ENCODE measurements at places on chromosomes 16 and 17.
A peak's percentile ranks its signal among the peaks of the same experiment; 100 is the strongest.

DNA sequence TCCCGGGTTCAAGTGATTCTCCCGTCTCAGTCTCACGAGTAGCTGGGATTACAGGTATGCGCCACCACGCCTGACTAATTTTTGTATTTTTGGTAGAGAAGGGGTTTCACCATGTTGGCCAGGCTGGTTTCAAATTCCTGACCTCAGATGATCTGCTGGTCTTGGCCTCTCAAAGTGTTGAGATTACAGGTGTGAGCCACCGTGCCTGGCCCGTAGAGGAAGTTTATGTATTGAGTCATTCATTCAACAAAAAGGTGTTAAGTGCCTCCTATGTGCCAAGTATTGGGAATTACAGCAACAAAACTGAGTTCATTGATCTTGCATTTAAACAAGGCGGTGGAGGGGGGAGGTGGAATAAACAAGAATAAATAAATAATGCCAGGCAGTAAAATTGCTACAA is 10.2 kb upstream of the CNOT1 start:
- no peak for DNase-seq

DNA sequence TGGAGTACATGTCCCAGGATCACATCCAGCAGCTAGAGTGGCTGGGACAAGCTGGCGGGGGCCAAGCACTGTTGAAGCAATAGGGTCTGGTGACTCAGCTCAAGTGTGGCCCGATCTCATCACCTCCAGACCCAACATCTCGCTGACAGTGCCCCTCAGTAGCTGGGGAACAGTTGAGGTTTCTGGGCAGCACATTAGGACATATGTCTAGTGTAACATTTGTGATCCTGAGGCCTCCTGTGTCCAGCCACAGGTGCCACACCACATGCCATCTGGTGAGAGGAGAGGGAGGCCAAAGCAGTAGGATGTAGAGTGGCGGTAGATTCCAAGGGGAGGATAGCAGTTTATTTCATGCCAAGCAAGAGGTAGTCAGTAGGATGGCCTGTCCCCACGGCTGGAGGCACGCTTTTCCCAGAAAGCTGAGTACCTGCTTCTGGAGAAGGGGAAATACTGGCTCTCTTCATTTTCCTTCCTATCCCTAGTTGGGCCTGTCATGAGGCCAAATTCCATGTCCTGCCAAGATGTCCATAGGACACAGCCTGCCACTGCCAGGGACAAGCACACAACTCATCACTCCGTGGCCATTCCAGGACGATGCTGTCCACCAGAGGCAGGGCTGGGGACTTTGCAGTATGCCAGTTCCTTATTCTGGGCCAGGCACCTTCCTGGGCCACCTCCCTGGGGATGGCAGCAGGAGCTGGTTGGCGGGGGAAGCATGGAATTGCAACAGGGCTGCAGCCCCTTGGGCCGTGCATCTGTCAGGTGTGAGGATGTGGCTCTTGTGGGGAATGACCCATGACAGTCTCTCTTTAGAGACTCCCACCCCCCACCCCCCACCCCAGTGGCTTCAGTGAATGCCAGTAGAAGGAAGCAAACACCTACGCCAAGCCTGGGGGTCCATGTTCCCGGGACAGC is 24.0 kb downstream of the GGA3 start:
- no peak for DNase-seq

GRCh38 chr17:56593646-56594319 is at the start of gene NOG:
TSS of gene NOG (plus strand) at chr17:56593699. CDS start at chr17:56594224, 525 bp downstream.
- no peak for DNase-seq

GRCh38 chr16:29678691-29679267 is at the start of gene QPRT:
TSS of gene QPRT (plus strand) at chr16:29679180. CDS start at chr16:29679198, 18 bp downstream.
- DNase-seq: peak; percentile 94

DNA sequence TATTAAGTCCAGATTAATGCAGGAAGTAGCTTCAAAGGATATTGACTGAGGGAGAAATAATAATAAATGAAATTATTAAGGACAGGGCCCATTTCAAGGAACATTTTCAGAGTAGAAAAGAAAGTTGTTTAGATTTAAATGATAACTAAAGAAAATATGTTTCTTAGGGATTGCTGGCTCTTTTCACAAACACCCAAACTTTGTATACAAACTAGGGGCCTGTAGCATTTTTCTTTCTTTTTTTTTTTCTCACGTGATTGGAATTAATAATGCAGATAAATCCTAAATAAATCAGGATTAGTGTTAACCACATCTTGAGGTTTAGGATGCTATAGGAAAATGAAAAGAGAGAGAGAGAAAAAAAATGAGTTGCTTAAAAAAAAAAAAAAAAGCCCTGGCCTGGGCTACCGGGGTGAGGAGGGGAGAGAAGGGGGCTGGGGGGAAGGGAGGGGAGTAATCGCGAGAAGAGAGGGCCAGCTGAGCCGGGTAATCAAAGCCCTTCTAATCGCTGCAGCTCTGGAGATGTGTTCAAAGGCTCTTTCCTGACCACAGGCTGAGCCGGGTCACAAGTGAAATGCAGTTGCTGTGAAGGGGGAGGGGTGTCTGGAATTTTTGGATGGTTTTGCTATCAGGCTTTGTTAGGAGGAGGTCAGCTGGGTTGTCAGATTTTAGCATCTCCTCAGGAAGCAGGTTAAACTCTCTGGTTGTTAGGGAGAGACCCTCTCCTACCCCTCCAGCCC is 104.6 kb upstream of the ZFHX3 start:
- peak; percentile 86 for DNase-seq

- peak; percentile 64 for DNase-seq
Observed at GRCh38 chr17:1203111-1203966, 23.6 kb upstream of the ABR start.

DNA sequence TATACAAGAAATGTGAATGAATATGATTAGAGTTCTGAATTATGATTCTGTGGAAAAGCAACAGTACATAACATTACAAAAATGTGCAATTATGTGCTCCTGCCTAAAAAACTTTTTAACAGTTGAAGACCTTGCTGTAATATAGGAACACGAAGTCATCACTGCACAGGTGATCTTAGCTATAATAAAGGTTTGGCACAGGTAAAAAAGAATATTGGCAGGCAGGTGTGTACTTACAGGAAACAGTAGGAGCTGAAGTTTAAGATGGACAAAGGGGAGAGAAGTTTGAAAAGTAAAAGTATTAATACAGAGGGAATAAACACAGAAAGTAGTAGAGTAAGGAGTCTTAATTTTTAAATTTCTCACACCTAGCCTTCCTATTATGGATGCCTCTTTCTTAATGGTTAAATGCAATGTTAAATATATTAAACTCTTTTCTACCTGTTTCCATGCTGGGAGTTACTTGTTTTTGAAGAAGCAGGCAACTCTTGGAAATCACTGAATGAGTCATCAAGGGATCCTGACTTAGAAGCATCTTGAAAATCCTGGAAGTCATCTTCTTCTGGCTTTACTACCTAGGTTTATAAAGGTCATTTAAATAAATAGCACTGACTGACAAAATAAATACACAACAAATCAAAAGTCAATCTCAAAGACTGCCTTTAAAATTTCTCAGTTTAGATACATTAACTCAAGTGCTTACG is 40.7 kb downstream of the SYNRG start:
- DNase-seq: no peak

DNA sequence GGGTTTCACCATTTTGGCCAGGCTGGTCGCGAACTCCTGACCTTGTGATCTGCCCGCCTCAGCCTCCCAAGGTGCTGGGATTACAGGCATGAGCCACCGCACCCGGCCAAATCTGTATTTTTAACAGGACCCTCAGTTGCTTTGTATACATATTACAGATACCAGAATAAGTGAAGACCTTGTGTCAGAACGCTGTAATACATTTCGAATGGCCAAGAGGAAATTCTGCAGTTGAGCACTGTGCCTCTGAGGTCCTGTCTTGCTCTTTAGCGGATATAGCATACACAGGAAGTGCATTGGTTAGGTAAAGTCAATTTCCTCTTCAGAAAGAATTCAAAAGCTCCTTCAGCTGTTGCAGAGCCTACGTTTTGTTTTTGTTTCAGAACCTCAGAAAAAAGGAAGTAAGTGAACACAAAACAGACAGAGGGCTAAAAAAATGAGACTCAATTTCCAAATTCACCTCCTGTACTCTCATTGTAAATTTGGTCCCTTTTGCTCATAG is 15.7 kb downstream of the CRLF3 start:
- DNase-seq: no peak

DNA sequence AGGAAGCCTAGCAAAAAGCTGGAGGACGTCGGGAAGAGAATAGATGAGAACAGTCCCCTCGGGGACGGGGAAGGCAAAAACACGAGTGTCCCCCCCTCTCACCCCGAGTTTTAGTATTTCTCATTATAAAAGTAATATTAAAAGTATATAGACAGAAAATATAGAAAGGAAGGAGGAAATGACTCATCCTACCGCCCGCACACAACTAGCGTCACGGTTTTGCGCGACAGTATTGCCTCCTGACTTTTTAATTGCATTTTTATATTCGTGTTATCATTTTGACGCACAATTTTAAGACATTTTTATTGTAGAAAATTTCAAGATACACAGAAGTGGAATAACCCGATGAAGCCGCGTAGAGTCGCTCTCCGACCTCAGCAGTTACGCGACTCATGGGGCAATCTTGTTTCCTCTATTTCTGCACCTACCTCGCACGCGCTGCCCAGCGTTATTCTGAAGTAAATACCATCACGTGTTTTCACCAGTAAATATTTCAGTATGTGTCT is 652 bp upstream of the SLC25A19 start:
- DNase-seq: no peak

GRCh38 chr16:27470567-27471431 is 68.8 kb downstream of the IL21R start:
- no peak for DNase-seq

DNA sequence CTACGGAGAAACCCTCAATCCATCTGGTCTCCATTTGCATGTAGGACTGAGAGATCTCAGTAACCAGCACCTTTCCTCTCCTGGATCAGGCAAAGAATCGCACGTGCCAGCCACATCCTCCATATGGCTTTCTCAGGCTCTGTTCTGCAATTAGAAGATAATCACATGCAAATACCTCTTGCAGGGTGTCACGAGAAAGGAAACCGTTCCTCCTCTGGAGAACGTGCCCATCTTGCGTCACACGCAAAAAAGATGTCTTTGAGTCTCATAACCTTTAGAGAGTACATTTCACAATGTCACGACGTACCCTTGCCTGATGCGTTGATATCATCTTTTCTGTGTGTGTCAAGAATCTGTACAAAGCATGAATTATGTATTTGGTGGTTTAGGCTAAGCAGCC is 36.2 kb upstream of the DNAH17 start:
- DNase-seq: no peak

DNA sequence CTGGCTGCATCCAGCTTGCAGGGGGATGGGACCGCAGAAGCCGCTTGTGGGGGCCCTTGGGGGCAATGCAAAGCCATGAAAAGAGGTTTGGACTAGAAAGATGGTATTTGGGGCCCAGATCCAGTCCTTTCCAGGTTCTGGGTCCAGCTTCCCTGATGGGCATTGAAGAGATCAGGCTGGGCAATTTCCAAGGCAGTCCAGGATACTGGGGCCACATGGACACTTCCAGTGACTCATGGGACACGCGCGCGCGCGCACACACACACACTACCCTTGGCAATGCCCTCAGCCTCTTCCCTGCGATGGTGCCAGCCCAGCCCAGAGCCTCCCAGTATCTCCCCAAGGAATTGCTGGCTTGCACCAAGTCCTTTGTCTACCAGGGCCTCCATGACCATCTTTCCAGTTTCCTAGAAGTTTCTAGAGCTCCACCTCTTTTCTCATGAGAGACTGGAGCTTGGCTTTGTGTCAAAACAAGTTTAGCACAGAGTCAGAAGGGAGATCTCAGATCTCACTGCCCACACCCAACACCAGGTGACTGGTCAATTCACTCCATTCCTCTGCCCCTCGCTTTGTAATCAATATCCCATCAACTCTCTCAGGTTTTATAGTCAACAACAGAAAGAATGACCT is 44.3 kb downstream of the WNT3 start:
- DNase-seq: no peak

DNA sequence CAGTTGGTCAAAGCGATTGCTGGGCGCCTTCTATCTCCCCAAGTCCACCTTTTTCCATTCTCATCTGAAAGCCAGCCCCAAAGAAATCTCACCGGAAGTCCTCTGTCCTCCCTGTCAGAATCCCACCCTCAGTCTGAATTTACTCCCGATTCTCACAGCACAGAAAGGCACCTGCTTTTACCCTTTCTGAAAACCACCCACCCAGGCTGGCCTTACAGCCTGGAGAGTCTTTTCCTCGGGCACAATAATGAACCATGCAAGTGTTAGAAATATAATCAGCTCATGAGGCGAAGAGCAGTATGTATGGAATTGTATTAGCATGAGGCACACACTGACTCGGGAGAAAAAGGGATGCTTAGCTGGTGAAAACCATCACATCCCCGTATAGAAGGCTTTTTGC is 1.2 kb upstream of the ZFHX3 start:
- no peak for DNase-seq

GRCh38 chr17:76414334-76415295 is 30.2 kb downstream of the SPHK1 start:
- no peak for DNase-seq

GRCh38 chr16:28984619-28985135 is at the start of gene LAT:
TSS of gene LAT (plus strand) at chr16:28985052. CDS start at chr16:28985418, 366 bp downstream.
- DNase-seq: no peak

DNA sequence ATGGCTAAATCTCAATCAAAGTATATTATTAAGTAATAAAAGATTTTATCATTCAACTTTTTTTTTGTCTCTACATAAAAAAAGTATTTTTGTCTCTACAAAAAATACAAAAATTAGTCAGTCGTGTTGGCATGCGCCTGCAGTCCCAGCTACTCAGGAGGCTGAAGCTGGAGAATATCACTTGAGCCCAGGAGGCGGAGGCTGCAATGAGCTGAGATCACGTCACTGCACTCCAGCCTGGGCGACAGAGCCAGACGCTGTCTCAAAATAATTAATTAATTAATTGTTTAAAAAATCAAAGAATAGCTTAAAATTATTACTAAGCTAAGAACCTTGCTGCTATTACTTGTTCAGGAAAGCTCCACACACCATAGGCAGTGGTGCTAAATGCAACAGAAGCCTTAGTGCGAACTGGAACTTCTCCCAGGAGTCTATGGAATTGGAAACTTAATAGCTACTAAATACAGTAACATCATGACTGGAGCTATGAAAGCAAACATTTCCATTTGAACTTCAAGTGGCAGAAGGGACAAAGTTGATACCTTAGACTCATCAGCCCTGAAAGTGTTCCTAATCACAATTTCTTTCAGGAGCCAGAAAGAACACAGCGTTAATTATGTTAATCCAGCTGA is 22.6 kb downstream of the ADCY9 start:
- no peak for DNase-seq

GRCh38 chr16:77430360-77430759 is 4.5 kb downstream of the ADAMTS18 start:
- no peak for DNase-seq

Data from NT2/D1 (cell line).